ENCODE measurements at places on chromosomes 6 and 20.

GRCh38 chr6:166387642-166388289, 5.0 kb upstream of the MPC1 start:
- no peak for DNase-seq
- no peak overlapping the region for H3K27ac ChIP-seq
- peaks cover 4% of the 10 kb centered on the region for H3K36me3 ChIP-seq
- H3K4me3 ChIP-seq = no peak overlapping the region
- H3K27me3 ChIP-seq = peaks cover 7% of the 10 kb centered on the region

DNA sequence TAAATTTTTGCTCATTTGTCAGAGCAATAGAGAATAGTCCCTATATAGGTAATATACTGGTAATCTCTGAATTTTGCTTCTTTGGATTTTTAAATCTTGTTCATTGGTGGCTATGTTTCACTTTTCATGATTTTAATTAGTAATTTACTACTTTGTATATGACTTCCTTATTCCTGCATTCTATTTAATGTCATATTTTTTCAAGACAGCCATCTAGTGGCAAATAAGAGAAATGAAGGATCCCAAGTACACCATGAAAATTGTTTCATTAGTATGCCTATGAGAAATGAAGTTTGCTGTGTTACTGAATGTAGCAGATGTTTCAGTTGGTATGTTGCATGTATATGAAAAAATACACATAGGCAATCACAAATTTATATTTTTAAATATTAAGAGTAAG, 82.4 kb downstream of the ZNF292 start:
- H3K4me3 ChIP-seq = no peak overlapping the region
- H3K27me3 ChIP-seq = no peaks in the 10 kb centered on the region
- H3K4me1 ChIP-seq = no peaks in the 10 kb centered on the region
- no peak for DNase-seq

DNA sequence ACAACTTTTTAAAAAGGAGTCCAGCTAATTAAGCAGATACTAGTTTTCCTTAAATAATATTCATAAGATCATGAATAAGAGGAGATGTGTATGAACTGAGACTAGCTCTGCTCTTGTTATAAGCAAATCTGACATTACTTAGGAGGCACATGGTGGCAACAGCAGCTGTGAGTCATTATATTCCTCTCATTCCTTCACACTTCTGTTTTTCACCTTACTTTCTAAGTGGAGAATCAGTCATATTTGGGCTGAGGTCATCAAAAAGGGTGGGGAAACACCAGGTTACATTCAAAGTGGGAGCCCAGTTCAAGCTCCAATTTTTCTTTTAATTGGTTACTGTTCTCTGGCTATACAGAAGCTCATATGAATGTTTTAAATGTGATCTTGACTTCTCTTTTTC, 6.0 kb upstream of the RIPPLY2 start:
- H3K36me3 ChIP-seq = no peaks in the 10 kb centered on the region
- DNase-seq = no peak
- H3K27ac ChIP-seq = no peak overlapping the region
- peaks cover 47% of the 10 kb centered on the region for H3K27me3 ChIP-seq
- H3K4me1 ChIP-seq = no peaks in the 10 kb centered on the region

- H3K36me3 ChIP-seq = peaks cover 31% of the 10 kb centered on the region
- peak overlapping the region; percentile 50 for H3K4me3 ChIP-seq
- peaks cover 26% of the 10 kb centered on the region for H3K4me1 ChIP-seq
- no peaks in the 10 kb centered on the region for H3K27me3 ChIP-seq
- peak; percentile 40 for DNase-seq
Measured at GRCh38 chr6:13302751-13303667, 25.3 kb downstream of the TBC1D7 start.

DNA sequence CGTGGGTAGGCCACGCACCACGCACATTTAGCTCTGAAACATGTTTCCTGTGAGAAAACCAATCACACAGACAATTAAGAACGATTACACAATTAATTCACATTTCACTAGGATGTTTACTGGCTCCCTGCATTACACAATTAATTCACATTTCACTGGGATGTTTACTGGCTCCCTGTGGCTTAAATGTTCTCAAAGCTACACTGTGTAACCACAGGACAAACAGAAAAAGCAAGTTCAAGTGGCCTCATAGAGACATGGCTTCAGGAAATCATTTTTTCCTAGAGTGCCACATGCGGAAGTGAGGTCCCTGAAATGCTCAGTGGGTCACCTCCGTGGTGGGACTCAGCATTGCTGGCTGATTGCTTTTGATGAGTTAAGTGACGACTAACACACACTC, 61.7 kb upstream of the XRN2 start:
- H3K4me1 ChIP-seq = no peaks in the 10 kb centered on the region
- H3K36me3 ChIP-seq = peaks cover 5% of the 10 kb centered on the region
- no peak for DNase-seq
- no peaks in the 10 kb centered on the region for H3K27me3 ChIP-seq
- H3K4me3 ChIP-seq = no peak overlapping the region
- no peak overlapping the region for H3K27ac ChIP-seq

DNA sequence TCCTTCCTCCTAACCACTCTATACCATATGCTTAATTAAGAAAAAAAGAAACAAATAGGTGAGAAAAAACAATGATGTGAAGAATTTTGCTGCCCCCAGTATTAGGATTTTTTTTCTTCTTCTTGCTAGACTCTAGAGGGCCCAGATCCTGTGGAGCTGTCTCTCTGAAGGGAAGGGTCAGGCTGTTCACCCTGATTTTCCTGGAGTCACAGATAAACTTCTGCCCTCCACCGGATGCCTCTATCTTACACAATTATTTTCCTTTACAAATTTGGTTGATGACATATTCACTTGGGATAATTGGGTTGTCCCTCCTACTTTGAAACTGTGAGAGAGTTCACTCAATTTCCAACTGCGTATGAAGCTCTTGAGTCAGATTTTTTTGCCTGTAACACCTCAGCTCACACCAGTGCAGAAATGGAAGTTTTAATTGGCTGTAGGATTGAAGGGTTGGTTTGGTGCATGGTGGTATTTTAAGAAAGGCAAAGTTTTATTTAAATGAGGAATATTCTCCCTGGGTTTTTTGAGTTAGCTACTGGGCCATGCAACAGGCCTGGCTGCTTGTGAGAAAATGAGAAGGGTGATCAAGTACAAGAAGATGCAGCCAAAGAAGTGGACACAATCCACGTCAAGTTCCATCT, 73.7 kb upstream of the ESR1 start:
- no peaks in the 10 kb centered on the region for H3K27me3 ChIP-seq
- H3K36me3 ChIP-seq = no peaks in the 10 kb centered on the region
- no peak for DNase-seq
- H3K4me3 ChIP-seq = no peak overlapping the region
- H3K27ac ChIP-seq = no peak overlapping the region
- H3K4me1 ChIP-seq = no peaks in the 10 kb centered on the region

GRCh38 chr6:12169377-12169776, 120.8 kb upstream of the EDN1 start:
- H3K36me3 ChIP-seq = peaks cover 1% of the 10 kb centered on the region
- no peak overlapping the region for H3K4me3 ChIP-seq
- H3K27ac ChIP-seq = no peak overlapping the region
- no peaks in the 10 kb centered on the region for H3K27me3 ChIP-seq
